OCI-LY7 (cell line): ENCODE measurements at places on chromosomes 6 and 20. TPM values are rescaled to one million over a fixed set of nuclear protein-coding genes. Genes with fewer than 3 reads are reported as not detected.
A peak's percentile ranks its signal among the peaks of the same experiment; 100 is the strongest.

DNA sequence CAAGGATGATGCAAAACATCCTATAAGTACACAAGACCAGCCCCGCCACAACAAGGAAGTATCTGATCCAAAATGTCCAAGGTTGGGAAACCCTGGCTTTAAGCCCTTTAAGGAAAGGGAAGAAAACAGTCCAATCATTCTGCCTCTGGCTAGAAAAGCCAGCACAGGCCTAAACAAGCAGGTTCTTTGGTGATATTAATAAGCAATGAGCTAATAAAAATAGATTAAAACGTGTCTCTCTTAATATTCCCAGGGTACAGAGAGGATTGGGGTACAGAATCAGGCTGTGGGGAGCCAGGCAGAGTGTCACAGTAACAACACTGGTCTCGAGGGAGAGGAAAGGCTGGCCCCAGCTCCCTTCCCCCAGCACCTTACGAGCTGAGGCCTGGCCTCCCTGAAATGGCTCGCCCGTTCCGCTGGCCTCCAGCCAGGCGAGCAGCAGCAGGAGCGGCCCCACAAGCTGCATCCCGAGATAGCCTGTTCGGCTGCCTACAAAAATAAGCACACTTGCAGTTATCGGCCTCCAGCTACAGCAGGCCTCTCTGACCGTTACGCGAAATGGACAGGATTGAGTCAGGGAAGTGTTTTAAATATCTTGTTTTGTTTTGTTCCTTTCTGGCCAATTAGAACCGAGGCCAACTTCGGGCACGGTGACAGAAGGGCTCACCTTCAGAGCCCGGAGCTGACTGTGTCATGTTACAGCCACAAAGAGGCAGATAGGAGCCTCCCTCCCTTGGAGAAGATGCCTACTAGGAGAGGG lies 4.0 kb upstream of the ZMYND8 start:
- no peak for DNase-seq

GRCh38 chr6:43817192-43817591 lies 47.2 kb downstream of the VEGFA start:
- DNase-seq: peak; percentile 42

GRCh38 chr6:36962874-36963273 lies 8.3 kb downstream of the PI16 start:
- DNase-seq: peak; percentile 72

LY6G6F gene
- not detected in 2 replicates for total RNA-seq

PRSS35 gene
- total RNA-seq: not detected in 2 replicates

LHFPL5 gene
- not detected in 2 replicates for total RNA-seq

SSTR4 gene
- not detected in 2 replicates for total RNA-seq
